ENCODE measurements at places on chromosomes 6 and 20.

GRCh38 chr6:36825994-36826393, 13.2 kb downstream of the CPNE5 start:
- no peak for DNase-seq

DNA sequence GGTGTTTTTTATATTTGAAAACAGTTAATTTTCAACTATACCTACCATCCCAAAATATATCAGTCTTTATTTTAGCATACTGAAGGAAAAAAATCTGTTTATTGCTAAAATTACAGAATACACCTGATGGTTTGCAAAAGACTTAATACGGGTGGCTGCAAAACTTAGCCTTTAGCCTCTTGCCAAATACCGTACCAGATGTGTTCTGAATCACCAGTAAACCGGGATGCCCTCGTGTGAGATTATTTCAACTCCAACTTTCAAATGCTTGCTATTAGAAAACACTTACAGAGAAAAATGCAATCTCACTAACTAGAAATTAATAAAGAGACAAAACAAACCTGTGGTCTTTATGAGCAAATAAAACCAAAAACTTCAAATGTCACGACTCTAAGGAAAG, 36.0 kb downstream of the REV3L start:
- DNase-seq = no peak

GRCh38 chr6:133062077-133062476, 179.1 kb upstream of the EYA4 start:
- DNase-seq = no peak

DNA sequence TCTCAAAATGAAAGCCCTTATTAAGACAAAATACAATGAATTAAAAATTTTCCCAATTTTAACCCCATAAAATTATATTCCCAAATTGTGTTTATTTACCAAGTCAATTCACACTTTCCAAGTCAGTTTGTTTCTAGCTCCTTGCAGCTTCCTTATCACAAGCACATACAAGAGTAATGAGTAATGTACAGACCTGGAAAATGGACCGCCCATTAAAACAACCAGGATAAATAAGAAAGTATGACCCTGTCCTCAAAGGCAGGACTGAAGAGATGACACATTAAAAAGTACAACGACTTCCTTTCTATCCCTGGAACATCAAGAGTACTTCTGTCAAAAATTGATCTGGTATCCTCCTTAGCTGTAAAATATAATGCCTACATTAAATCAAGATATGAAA, 47.1 kb upstream of the TMX4 start:
- DNase-seq = no peak

DNA sequence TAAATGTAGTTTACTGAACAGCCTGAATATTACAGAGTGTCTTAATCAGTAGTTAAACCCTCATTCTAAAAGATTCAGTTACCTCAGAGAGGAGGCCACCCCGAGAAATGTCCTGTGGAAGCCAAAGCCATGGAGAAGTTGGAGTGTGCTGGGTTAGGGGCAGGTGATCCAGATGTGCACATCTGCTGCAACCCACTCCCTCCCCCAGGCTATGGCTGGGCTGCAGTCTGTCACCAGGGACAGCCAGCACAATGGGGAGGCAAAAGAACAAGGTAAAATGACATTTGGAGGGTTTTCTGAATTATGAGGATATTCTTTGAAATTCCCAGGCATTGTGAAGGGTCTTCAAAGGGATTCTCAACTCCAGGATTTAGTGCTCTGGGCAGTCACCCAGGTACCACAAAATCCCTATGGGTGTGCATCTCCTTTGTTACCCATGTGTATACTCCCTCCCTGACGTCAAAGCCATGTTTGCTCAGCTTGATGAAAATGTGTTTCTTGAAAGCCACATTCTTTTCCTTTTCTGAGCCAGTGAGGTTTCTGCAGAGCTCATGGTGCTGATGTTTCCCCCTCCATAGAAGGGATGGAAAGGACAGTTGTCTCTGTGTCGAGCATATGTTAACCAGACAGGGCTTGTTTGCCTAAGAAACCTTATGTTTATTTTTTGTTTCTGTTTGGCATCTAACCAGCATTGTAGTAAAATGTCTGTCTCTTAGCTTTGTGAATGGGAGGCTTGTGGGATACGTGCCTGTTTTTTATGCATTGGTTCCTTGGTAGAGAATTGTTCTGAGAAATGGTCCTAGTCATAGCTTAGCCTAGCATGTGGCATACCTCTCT, 212.3 kb upstream of the TBX18 start:
- DNase-seq = no peak

- DNase-seq = no peak
Observed at GRCh38 chr6:157942351-157942750, 39.3 kb upstream of the SYNJ2 start.

All from activated T-cell treated with anti-CD3 and anti-CD28 coated beads, Interleukin-2, amount 50 U/mL, for 72 hours (primary cell).